ENCODE measurements at places on chromosomes 12 and 14.

DNA sequence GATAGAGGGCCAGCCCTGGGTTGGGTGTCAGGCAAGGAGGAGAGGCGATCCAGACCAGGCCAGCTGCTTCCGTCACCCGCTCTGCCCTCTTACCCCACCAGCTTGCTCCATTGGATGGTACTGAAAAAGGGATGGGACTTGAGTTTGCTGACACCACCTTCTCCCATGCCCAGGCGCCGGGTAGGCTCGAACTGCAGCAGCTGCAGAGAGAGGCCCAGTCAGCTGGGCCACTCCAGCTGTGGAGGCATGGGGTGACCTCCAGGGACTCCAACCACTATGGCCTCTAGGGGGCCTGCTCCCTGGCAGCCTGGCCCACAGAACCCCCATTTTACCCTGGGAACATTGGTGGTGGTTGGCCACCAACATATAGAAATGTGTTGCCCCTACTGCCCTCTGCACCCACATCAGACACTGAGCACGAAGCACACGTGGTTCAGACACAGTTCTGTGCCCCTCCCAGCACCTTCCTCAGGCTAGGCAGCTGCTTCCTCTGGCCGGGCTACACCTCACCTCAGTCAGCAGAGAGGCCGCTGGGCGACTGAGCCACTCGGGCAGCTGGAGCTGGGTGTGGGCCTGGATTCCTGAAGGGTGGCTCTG is 16.0 kb downstream of the RPS6KL1 start:
- DNase-seq, result no peak

- no peak for DNase-seq
Measured at GRCh38 chr14:74595006-74595735, 16.9 kb downstream of the LTBP2 start.

DNA sequence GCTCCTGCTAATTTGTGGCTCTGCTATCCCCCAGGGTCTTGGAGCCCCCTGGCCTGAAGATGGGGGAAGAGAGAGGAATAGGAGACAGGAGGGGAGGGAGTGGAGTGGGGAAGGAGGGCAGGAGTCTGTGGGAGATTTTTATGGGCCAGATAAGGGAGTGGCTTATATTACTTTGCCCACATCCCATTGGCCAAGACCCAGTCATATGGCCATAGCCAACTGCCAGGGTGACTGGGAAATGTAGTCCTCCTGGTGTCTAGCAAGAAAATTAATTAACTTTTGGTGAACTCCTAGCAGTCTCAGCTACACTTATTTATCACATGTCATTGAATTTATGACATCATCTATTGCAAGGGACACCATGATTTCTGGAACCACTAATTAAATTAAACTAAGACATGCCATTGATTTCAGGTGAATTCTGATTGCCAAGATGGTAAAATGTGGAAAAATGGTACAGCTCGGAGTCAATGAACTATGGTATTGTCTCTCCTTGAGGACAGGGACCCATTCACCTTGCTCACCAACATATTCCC is 50.3 kb downstream of the ESRRB start:
- DNase-seq, result no peak

GRCh38 chr12:92365333-92365732 is 219.7 kb upstream of the BTG1 start:
- no peak for DNase-seq

- DNase-seq, result no peak
Measured at GRCh38 chr14:71591231-71591630, 341.0 kb upstream of the RGS6 start.

DNA sequence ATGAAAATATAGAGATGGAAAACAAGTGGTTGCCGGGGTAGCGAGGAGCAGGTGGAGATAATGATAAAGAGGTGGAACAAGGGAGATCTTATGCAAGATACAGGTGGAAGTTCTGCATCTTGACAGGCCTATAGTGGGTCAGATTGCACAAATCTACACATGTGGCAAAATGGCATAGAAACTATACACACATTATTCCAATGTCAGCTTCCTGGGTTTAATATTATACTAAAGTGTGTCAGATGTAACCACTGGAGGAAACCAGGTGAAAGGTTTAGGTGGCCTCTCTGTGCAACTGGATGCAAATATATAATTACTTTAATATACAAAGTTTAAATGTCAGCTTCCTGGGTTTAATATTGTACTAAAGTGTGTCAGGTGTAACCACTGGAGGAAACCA is 1.1 kb downstream of the SLC38A4 start:
- no peak for DNase-seq

DNA sequence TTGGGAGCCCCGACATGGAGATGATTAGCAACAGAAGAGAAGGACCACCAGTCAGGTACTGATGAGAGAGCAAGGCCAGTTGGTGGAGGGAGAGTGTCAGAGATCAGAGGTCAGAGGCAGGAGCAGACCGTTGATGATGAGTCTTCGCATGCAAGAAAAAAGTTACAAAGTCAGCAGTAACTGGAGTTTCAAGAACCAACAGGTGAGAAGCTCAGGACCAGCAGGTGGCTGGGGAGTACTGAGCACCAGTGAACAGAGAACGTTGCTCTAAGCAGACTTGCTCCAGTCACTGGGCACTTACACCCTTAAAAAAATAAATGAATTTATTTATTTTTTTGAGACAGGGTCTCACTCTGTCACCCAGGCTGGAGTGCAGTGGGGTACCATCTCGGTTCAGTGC is 44.5 kb upstream of the KCNA1 start:
- DNase-seq, result no peak

- DNase-seq, result no peak
Measured at GRCh38 chr14:27123162-27123561, 525.3 kb upstream of the NOVA1 start.

DNA sequence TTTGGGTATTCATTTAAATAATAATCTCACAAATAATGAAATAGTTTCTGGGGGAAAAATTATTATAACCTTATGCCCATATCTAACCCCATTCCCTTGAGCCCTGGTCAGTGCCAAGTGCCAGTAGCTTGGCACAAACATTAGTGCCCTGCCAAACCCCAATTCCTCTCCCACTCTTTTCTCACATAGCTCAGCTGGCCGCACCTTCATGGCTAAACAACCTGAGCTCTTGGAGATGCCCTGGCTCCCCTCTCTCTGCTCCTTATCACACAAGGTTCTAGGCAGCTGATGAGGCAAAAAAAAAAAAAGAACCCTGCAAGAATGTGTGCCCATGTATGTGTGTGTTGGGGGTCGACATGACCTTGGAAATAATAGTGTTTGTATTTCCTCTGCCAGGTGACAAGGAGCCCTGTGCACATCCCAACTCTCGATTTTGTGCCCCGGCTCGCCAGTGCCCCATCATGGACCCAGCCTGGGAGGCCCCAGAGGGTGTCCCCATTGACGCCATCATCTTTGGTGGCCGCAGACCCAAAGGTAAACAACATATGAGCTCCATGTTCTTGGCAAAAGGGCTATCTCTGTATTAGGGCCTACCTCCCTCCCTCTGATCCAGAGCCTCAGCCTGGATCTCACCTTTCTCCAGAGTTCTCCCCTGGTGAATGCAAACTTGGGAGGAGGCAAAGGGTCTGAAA is 8.4 kb downstream of the PCK2 start:
- DNase-seq, result no peak

DNA sequence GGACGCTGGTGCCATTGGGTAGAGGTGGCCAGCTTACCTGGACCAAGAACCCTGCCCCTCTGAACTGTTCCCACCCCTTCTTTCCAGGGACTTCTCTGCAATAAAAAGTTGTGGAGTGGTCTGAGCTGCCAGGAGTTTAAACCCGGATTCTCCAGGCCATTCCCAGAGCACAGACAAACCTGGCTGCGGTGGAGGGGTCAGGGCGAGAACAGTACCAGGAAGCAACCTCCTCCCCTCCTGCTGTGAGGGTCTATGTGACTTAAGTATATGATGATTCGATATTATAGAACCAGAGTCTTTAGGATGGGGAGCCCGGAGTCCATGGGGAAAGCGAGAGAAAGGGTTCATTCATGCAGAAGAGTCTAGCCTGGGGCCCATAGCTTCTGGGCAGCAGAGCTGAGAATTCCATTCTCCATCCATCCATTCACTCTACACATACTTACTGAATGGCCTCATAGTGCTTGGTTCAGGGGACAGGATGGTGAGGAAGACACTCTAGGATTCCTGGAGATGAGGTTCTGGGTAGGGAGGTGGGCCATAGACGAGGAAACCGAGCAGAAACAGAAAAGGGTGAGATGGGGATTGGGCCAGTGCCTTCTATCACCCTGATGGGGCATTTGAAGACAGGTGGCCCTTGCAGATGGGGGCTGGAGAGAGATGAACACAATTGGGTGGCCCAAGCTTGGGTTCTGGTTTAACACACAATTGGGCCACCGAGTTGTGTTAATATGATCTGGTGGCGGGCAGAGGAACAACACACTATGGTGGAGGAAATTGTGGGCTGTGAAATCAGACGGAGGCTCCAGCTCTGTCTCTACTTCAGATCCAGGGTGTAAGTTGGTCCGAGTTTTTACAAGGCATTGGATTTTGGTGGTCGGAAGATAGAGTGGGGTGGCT is 5.2 kb downstream of the KRT86 start:
- no peak for DNase-seq

Measured in putamen (tissue), 1 donor.